ENCODE measurements at places on chromosomes 11 and 22.

DNA sequence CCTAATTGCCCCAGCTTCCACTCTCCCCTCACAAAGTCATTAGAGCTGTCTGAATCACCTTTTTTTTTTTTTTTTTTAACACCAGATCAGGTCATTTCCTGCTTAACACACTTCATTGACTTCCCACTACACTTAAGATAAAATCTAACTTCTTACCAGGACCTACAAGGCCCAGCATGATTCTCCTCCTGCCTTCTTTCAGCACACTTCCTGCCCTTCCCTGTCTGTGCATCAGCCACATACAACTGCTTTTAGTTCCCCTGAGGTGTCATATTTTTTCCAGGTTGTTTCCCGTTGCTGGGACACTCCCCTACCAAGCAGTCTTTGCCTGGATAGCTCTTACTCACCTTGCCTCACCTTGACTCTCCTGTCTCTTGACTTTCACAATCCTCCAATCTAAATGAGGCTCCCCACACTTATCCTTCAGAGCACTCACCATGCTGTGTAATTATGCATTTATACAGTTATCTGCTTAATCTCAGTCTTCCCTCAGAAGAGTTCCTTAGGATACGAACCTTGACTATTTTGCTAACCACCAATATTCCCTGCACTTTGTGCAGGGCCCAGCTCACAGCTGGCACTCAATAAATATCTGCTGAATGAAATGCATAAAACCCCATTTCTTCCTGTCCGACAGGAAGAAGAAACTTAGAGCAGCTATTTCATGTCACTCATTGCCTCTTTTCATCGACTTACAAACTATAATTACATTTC is 96.6 kb upstream of the AKIP1 start:
- no peak for DNase-seq

- DNase-seq, result peak; percentile 84
Measured at GRCh38 chr11:61947486-61948210, 2.5 kb upstream of the BEST1 start.

- no peak for DNase-seq
Measured at GRCh38 chr11:29300420-29300819, 716.4 kb downstream of the KCNA4 start.

DNA sequence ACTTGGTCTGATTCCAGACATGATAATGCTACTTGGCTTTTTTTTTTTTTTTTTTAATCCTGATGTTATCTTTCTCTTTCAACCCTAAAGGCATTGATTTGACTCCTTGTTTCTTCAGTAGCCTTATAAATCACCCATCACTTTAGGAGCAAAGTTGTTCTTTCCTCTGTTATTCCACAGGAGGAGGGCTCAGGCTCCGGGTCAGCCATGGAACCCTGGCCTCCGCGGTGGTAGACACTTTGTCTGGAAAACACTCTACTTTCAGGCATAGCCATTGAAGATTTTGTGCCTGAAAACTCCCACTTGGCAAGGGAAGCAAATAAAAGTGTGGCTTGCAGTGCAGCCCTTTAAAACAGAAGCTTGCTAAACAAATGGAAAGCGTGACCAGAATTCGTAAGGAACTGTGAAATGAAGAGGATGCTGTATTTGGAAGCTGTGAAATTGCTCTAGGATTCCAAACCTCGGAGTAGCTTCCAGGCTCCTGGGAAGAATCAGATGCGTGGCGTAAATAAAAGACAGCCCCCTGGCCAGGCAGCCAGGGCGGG is 44.9 kb downstream of the ARHGAP8 start:
- no peak for DNase-seq

DNA sequence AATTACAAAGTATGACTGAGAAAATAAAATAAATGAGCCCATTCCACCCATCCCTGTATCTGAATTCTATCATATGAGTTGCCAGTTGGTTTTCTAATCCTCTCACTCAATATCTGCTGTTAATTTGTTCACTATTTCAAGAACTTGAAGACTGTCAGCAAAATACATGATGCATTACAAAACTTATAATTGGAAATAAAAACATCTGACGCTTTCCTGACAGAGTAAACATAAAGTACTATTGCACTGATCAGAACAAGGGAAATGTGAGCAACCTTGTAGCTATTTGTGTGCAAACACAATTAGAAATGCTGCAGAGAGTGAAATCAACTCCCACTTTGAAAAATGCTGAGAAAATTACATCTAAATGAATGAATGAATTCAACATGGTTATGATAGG is 97.1 kb downstream of the MPPED2 start:
- no peak for DNase-seq

DNA sequence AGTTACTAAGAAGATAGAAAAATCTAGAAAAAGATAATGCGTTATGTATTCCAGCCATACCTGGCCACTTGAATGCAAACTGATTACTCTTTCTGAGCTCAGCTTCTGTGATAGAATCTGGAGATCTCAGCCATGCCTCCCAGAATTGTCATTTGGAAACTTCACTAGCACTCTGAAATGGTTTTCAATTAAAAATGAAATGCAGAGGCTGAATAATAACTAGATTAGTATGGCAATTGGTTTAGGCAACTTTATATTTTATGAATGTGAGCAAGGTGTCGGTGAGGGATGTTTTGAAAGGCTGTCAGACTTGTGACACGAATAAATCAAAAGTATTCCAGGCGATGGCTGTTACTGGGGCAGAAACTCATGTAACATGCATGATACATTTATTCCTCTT is 128.8 kb upstream of the SORL1-AS1 start:
- DNase-seq, result no peak

- DNase-seq, result peak; percentile 97
Measured at GRCh38 chr22:23750714-23751440, at the start of gene ZNF70. ZNF70 (minus strand) TSS chr22:23751112; CDS start chr22:23745140, 5,972 bp downstream.

GRCh38 chr22:33112580-33112979 is 54.4 kb upstream of the SYN3 start:
- DNase-seq, result peak; percentile 52

DNA sequence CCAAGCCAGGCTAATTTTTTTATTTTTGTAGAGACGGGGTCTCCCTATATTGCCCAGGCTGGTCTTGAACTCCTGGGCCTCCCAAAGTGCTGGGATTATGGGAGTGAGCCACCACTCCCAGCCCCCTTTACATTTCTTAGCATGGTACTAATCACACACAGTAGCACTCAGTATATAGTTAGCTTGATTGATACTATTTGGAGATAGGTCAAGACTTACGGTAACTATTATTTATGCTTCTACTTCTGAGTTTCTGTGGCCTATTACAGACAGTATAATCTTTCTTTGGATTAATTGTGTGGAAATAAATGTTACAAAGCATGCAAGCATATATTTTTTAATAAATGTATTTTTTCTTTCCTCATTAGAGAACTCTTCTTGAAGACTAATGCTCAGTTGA is 192.2 kb downstream of the UVRAG start:
- no peak for DNase-seq

DNA sequence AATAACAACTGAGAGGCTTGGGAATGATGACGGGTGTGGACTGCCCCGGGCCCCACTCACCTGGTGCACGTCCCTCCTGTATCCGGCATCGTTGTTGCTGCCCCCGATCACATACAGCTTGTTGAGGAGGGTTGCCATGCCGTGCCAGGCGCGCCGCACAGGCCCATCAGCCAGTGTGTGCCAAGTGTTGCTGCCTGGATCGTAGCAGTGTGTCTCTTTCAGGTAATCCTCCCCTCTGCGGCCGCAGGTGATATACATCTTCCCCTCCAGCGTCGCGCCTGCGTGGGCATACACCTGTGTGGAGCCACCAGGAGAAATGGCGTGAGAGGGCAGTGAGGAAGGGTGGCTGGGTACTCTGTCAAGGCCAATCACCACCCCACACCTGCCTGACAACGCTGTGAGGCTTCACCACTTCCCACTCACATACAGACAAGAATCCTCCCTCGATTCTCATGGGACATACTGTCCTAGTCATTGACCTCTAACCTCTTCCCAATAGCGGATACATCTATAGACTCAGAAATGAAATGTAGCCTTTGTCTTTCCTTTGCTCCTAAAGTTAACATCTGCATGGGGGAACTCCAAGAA is 8.9 kb upstream of the SCARF2 start:
- no peak for DNase-seq

DNA sequence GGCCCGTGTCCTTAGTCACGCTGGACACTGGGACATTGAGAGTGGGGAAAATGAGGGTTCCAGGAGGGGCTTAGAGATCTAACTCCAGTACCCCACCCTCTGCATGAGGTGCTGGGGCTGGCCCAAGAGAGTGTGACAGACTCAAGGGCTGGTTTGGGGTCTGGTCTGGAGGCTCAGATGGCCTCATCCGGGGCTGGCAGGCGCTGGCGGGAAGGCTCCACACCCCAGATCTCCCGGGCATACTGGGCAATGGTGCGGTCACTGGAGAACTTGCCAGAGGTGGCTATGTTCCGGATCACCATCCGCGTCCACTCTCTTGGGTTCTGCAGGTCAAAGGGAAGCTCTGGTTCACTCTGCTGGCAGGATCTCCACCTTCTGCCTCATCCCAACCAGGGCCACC is 2.5 kb upstream of the RASGRP2 start:
- DNase-seq, result no peak
